ENCODE measurements at places on chromosomes 1 and 21.

GRCh38 chr1:112396653-112397471, 848 bp downstream of the CTTNBP2NL start:
- peak; percentile 42 for DNase-seq

GRCh38 chr1:170592591-170593111, 60.7 kb downstream of the GORAB start:
- no peak for DNase-seq

DNA sequence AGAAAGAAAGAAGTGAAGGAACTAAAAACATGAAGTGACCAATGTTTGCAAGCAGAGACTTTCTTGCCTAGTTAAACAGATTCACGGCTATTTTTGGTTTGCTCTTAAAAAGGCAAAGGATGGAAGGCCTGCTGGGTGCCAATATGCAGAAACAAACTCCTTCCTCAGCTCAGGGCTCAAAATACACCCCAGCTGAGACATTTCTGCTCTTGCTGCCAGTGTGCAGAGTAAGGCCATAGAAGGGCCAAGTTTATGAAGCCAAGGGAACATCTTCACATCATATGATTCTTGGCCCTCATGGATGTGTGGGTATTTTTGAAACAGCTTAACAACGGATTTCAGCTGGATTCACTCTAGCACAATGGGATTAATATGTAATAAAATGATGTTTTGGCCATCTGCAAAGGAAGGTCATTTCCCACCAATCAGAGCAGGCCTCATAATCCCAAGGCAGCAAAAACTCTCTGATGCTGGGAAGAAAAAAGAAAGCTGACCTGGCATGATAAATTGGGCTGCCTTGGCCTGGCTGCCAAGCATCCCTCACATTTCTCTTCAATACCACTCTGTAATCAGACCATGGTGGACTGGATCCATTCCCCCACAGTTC, 70.7 kb downstream of the CAPZB start:
- DNase-seq: no peak

- no peak for DNase-seq
Observed at GRCh38 chr1:180848191-180848590, 64.5 kb upstream of the KIAA1614 start.

DNA sequence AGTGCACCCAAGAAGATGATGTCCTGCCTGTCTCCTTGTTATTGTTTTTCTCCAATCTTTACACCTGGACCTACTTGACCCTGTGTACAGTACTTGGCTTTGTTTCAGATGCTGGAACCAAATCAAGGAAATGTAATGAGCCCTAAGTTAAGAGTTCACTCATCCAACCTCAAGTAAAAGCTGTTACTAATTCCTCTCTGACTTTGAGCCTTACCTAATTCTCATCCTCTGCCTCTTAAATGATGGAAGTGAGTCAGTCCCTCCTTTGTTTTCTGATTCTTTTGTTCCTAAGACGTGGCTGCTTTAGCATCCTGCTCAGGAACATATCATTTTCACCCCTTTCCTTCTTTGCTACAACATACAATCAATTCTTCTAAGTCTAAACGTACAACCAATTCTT, 15.3 kb upstream of the PLA2G4A start:
- no peak for DNase-seq

GRCh38 chr1:108209456-108210108, 9.4 kb upstream of the SLC25A24 start:
- no peak for DNase-seq

- DNase-seq: no peak
Observed at GRCh38 chr1:66048011-66048410, 255.3 kb downstream of the PDE4B start.

- DNase-seq: no peak
Observed at GRCh38 chr1:5525597-5526384, 466.4 kb downstream of the NPHP4 start.

DNA sequence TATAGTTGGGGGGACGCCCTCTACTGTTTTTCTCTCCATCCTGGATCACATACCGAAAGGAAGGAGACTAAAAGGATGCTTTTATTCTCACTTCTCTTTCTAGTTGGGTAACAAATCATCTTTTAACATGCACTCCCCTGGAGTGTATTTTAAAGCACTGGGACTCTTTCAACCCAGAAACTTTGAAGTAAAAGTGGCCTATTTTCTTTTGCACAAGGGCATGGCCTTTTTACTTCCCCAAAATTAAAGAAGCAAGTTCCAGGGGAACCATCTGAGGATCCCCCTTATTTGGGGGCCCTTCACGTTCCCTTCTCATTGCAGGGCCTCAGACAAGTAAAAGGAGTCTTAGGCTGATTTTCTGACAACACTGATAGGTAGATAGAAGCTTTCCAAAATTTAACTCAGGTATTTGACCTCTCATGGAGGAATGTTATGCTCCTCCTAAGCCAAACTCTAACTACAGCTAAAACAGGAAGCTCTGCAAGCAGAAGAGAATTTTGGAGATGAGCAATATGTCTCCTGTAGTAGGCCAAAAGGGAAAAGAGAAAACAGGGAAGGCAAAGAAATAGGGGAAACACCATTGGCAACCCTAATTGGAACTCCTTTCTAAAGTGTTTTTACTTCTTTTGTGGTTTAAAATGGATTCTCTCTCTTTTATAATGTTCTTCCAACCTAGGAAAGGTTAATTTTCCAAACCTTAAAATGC, 8.9 kb upstream of the CD46 start:
- DNase-seq: no peak

DNA sequence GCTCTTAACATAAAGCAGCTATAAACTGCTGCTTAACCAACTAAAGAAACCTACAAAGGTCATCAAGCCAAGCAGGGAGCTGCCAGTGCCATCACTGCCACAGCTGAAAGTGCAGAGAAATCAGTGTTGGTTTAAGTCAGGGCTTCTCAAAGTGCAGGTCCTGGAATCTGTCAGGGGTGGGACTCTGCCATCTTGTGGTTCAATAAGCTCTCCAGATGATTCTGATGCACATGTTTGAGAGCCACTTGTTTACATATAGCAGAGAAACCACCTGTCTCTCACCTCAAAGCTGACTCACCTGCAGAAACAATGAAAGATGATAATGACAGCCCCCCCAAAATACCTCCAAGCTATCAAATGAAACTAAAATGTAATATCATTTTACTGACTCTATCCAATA, 49.3 kb downstream of the SH3GLB1 start:
- peak; percentile 61 for DNase-seq

- DNase-seq: no peak
Observed at GRCh38 chr21:31592963-31593560, 66.4 kb upstream of the SOD1 start.

- no peak for DNase-seq
Observed at GRCh38 chr1:179342740-179343404, 22.9 kb upstream of the AXDND1 start.

- DNase-seq: no peak
Observed at GRCh38 chr1:184060316-184060715, 8.8 kb downstream of the TSEN15 start.

GRCh38 chr21:37058261-37058660, 14.6 kb downstream of the PIGP start:
- DNase-seq: no peak

GRCh38 chr1:6560267-6560666, 5.2 kb downstream of the TAS1R1 start:
- no peak for DNase-seq

- no peak for DNase-seq
Observed at GRCh38 chr21:39095681-39096080, 87.6 kb downstream of the PSMG1 start.

DNA sequence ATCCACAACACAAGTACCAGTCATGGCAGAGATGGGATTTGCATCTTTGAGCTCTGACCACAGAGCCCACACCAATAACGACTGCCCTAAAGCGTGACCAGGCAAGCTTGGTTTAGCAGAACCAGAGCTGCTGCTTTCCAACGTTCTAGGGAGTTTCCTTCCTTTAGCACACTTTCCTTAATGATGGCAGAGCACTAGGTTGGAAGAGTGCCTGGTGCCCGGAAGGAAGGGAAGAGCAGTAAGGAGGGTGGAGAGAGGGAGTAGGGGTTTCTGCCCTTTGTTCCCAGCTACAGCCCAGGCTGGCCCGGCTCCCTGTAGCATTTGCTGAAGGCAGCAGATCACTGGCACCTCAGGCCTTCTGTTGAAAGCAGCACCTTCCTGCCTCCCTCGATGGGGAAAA, 6.1 kb upstream of the EVA1C start:
- DNase-seq: no peak

GRCh38 chr1:185425163-185425562, 108.1 kb upstream of the IVNS1ABP start:
- DNase-seq: no peak

DNA sequence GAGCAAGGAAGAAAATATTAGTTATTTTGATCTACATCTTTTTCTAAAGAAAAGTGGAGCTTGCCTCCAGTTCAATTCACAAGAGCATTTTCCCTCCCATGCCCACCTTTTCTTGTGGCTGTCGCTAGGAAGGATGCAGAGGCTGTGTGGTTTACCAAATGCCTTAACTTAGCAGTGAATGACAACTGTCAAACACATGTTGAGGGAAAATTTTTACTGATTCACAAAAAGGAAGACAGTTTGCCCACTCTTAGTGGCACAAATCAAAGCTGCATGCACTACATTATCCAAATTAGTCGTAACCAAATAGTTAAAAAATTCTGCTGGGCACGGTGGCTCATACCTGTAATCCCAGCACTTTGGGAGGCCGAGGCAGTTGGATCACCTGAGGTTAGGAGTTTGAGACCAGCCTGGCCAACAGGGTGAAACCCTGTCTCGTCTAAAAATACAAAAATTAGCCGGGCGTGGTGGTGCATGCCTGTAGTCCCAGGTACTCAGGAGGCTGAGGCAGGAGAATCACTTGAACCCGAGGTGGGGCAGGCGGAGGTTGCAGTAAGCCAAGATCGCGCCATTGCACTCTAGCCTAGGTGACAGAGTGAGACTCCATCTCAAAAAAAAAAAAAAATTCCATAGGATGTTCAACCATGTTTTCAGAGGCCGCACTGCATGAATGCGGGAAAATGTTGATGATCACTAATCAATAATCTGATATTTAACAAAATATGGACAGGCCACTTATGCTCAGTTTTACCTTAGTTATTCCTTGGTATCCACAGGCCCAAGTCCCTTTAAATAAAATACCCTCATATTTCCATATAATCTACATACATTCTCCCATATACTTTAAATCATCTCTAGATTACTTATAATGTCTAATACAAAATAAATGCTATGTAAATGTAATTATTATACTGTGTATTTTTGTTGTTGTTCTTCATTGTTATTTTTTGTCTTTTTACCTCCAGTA, 9.0 kb downstream of the COX20 start:
- no peak for DNase-seq

DNA sequence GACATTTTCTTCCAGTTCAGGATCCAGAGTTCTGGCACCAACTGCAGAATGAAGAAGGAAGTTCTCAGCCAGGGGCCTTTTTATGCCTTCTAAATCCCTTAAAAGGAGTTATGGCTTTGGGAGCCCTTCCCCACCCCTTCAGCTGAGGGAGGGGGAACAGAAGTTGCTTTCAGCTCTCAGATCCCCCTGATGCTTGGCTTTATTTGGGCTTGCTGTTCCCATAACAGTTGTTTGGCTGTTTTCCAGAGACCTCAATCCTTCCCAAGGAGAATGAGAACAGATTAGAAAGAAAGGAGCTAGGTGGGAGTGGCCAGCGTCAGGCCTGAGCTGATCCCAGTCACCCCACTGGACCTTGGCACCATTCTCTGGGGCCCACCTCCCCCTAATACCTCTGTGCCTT, at the start of gene RPE65:
TSS of gene RPE65 (minus strand) at position 54 of the 400 bp plus-strand sequence. CDS start at position 5, 49 bp downstream.
- DNase-seq: no peak

GRCh38 chr1:232192781-232193450, 437.0 kb downstream of the SIPA1L2 start:
- DNase-seq: peak; percentile 58

- peak; percentile 70 for DNase-seq
Observed at GRCh38 chr1:155976062-155976912, 2.1 kb downstream of the ARHGEF2 start.

- DNase-seq: peak; percentile 12
Observed at GRCh38 chr1:18794561-18794960, 64.9 kb downstream of the TAS1R2 start.

GRCh38 chr21:45802956-45803617, 159.6 kb downstream of the PCBP3 start:
- no peak for DNase-seq

DNA sequence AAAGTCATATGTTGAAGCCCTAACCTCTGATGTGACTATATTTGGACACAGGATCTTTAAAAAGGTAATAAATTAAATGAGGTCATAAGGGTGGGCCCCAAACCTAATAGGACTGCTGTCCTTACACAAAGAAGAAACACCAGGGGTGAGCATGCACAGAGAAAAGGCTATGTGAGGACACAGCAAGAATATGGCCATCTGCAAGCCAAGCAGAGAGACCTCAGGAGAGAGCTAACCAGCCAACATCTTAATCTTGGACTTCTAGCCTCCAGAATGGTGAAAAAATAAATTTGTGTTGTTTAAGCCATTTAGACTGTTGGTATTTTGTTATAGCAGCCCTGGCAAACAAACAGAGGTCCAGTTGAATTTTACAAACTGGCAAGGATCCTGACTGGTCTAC, 223.9 kb downstream of the LTN1 start:
- DNase-seq: no peak

DNA sequence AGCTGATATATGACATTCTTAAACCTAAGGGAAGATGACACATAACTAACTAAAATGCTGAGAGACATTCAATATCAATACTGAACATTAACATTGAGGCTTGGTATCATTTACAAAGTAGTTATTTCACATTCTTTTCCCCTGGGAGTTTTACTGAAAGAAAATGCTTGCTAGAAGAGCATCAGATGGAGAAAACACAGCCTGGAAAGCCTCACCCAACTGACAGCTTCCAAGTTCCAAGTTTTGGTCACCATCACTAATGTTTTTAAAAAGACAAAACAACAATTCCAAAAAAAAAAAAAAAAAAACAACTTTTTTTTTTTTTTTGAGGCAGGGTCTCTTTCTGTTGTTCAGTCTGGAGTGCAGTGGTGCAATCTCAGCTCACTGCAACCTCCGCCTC, 80.6 kb downstream of the DSCAM start:
- DNase-seq: no peak

- DNase-seq: no peak
Observed at GRCh38 chr1:229751610-229752009, 125.6 kb downstream of the URB2 start.

GRCh38 chr21:38631206-38631605, 132.9 kb upstream of the ERG start:
- DNase-seq: no peak

GRCh38 chr1:202815120-202815519, 4.4 kb downstream of the PCAT6 start:
- DNase-seq: peak; percentile 40

DNA sequence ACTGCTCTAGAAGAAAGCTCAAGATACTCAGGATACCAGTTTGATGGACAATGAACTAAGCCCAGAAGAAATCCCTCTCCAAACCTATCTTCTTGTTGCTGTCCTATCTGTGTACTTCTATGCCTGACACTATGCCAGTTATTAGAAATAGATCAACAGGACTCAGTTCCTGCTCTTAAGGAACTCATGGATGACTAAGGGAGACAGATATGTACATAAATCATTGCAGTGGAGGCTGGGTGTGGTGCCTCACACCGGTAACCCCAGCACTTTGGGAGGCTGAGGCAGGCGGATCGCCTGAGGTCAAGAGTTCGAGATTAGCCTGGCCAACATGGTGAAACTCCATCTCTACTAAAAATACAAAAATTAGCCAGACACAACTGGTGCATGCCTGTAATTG, 42.4 kb upstream of the AK4 start:
- DNase-seq: peak; percentile 45

- no peak for DNase-seq
Observed at GRCh38 chr1:86190873-86191272, 34.3 kb upstream of the COL24A1 start.

GRCh38 chr1:60865166-60865565, 217.2 kb upstream of the NFIA start:
- DNase-seq: no peak

- no peak for DNase-seq
Observed at GRCh38 chr1:223765036-223765718, 52.8 kb downstream of the CAPN2 start.
